NCI-H774 (cell line): ENCODE measurements at places on chromosomes 12 and 14.

GRCh38 chr14:29836395-29836794, 91.3 kb downstream of the PRKD1 start:
- no peak for DNase-seq

- DNase-seq: no peak
Observed at GRCh38 chr12:132606466-132606865, 3.9 kb downstream of the LRCOL1 start.

GRCh38 chr12:118456741-118457140, 80.4 kb downstream of the SUDS3 start:
- DNase-seq: no peak

DNA sequence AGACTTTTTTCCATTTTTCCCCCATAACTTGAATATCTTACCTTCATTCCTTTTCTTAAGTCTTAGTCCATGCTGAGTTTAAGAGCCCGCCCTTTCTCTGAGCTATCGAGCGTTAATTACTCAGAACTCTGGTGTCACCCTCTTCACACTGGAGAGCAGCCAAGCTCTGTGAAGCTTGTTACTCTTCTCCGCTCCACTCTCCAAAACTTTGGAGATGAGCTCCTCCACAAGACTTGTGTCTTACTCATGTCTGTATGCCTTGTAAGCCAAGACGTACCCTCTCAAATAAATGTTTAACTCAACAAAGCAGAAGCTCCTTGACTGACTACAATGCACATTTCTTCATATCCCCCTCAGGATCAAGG, 54.7 kb downstream of the DICER1 start:
- DNase-seq: no peak

- DNase-seq: no peak
Observed at GRCh38 chr12:22473212-22473611, 71.1 kb downstream of the C2CD5 start.

DNA sequence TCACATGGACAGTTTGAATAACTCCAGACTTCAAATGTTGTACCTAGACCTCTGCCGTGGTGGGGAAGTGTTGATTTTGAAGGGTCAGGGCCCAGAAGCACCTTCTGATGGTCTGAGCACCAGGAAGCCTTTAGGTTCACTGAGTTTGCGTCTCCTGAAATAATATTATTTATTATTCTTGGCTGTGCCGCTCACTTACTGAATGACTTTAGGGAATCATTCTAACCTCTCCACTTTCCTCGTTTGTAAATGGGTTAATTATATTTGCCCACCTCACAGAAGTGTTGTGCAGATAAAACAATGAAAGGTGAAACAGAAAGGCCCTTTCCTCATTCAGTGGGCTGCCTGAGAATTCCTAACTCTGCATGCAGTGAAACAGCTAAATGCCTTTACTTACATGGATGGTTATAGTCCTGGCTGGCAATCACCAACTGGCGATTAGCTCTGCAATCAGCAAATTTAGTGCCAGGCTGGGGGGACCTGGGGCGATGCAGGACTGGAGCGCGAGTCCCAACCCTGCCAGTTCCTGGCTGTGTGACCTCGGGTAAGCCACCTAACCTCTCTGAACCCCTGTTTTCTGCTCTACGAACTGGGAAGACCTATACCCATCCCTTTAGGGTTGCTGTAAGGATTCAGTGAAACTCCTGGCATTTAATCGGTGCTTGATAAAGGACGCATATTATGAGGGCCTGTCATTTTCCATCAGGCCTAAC, 57.5 kb downstream of the MAP1LC3B2 start:
- DNase-seq: no peak

DNA sequence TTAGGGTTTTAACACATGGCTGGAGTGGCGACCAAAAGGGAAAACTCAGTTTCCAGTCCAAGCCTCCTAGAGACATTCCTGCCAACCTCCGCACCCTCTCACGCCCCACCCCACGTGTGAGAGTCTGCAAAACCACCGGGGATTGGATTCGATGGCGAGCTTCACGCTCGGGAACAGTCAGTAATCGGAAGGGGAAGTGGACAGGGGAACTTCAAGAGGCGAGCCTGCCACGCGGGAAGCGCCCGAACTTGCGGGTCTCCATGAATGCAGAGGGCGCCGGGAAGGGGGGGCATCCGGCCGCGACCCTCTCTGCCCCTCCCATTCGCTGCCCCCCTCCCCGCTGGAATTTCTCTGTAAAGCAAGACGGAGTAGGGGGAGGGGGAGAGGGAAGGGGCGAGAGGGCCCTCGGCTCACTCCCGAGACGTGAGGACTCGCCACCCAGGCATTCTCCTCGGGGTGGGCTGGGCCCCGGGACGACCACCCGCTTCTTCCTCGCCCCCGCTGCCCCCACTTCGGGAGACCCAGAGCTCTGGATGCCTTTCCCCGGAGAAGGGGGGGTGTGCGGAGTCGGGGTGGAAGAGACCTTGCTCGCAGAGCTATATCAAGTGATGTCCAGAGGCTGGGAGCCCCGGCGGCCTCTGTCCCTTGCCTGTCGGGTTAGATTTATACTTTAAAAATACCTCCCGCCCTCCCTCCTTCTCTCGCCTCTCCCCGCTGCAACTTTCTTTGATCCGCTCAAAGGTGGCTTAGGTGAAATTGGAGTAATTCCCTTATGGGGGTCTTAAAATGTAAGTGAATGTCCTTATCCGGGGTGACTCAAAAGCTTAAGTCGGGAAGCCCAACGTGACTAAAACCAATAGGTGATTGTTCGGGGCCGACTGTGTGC, 2.5 kb upstream of the CCND2 start:
- no peak for DNase-seq

GRCh38 chr14:76863724-76864407, 37.7 kb downstream of the LRRC74A start:
- DNase-seq: no peak

GRCh38 chr12:93413064-93413463, 28.7 kb downstream of the UBE2N start:
- DNase-seq: no peak

- DNase-seq: no peak
Observed at GRCh38 chr14:23078692-23079116, 16.2 kb downstream of the ACIN1 start.

- DNase-seq: no peak
Observed at GRCh38 chr12:51345681-51346080, 798 bp downstream of the CELA1 start.

DNA sequence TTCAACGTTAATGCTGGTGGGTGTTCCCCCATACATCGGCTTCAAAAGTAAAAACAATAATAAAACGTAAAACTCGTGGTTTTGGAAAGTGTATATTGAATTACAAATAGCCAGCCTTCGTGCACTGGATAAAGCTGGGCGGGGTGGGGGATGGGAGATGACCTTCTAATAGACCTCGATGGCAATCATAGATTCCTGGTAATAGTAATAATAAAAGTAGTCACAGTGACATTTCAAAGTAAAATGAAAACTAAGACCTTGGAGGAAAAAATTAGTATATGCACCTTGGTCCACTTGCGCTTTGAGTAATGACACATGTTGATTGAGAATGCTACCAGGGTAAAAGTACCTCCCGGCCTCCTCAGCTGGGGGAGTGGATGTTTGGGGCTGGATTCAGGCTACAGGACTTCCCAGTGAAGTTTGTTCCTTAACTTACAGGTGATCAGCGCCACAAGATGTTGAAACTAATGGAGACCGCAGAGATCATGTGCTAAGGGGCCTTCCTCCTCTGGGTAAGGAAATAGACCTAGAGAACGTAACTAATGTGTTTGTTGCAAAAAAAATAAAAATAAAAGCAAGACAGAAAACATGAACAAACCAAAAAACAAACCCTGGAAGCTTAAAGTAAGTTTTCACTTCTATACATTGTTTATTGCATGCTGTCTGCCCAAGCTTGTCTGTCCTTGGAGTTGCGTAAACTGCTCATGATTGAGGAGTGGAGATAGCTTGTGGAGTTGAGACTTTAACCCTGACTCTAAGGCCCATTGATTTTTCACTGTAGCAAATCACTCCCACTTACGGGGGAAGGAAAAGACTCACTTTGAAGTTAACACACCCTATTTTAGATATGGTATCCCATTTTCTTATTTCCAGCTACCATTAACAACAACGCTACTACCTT, 907 bp upstream of the LRIG3 start:
- no peak for DNase-seq

GRCh38 chr12:65948320-65949008, 124.2 kb downstream of the HMGA2 start:
- no peak for DNase-seq

DNA sequence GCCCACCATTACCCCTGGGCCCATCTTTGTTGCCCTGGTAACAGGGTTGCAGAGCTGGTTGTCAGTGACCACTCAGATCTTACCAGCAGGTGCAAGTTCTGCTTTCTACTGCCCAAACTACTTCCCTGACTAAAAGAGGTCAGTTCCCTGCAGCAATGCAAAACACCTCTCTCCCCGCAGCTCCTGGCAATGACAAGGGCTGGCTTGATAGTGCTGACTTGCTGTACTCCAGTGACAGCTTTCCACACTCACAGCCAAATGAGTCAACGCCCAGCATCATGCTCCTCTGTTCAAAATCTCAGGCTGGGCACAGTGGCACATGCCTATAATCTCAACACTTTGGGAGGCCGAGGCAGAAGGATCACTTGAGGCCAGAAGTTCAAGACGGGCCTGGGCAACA, 90.6 kb downstream of the CIT start:
- no peak for DNase-seq

GRCh38 chr12:2641207-2641606, 153.6 kb upstream of the FKBP4 start:
- no peak for DNase-seq

DNA sequence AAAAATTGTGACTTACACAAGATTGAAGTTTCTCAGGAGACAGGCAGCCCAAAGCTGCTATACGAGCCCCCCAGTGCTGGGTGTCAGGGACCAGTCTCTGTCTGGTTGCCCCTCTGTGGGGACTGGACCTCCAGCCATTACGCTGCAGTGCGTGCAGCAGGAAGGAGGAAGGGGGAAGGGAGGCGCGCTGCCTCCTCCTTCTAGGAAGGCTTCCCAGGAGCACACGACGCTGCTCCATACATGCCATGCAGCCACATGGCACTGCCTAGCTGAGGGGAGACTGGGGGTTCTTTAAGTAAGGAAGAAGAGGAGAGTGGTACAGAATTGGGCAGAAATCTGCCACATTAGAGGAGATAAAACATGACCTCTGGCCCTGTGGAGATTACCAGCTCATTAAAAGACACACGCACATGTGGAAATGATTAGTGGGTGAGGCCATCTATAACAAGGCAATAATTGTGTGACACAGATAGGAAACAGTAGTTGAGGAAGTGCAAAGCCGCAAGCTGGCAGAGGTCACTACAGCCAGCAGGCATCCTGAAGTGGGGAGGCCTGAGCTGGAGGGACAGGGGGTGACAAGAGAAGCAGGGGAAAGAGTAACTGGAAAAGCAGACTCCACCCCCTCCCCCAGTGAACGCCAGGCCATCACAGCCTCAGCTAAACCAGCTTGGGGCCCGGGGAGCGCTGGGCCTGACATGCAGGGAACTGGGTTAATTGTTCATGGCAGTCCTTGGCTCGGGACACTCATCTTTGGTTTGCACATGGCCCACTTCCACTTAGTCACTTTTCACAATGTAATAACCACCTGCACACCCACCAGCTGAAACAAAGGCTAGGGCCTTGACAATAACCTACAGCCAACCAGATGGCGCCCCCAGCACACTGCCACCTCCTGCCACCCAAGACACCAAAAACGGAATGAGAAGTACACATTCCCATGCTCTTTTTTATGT, 39.6 kb downstream of the CCDC88C start:
- no peak for DNase-seq

- no peak for DNase-seq
Observed at GRCh38 chr12:69241438-69242092, 2.2 kb downstream of the CPSF6 start.

DNA sequence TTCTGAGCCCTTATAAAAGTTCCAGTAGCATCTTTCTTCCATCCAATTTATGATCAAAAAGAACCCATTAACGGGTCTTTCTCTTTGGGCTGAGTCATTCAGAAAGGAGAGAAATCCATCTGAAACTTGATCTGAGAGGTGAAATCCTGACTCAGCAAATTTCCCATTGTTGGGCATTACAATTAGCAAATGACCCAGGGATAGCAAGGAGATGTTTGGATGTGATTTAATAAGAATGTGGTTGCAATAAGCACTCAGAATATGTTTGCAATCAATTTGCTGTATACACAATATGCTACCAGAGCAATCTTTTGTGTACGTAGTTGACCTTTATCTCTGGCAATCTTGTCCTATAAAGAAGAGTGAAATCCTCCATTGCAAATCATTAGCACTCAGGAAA, 122.7 kb downstream of the CCDC60 start:
- DNase-seq: no peak

DNA sequence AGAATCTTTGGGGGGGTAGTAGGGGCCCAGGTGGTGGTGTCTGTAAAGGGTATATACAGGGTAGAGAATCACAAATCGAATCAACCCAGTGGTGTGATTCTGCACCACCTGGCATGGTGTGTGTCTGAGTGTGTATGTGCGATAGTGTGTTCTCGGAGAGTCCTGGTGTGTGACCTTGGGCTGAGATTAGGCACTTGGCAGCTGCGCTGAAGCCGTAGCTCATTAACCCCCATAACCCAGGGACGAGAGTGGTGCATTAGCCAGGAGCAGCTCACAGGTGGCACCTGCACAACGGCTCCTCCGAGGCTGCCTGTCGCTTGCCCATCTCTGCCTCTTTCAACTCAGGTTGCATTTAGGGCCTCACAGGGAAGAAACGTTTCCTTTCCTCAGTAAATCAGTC, 15.6 kb upstream of the TESC start:
- no peak for DNase-seq

- DNase-seq: no peak
Observed at GRCh38 chr14:66624336-66624937, 116.5 kb downstream of the GPHN start.

DNA sequence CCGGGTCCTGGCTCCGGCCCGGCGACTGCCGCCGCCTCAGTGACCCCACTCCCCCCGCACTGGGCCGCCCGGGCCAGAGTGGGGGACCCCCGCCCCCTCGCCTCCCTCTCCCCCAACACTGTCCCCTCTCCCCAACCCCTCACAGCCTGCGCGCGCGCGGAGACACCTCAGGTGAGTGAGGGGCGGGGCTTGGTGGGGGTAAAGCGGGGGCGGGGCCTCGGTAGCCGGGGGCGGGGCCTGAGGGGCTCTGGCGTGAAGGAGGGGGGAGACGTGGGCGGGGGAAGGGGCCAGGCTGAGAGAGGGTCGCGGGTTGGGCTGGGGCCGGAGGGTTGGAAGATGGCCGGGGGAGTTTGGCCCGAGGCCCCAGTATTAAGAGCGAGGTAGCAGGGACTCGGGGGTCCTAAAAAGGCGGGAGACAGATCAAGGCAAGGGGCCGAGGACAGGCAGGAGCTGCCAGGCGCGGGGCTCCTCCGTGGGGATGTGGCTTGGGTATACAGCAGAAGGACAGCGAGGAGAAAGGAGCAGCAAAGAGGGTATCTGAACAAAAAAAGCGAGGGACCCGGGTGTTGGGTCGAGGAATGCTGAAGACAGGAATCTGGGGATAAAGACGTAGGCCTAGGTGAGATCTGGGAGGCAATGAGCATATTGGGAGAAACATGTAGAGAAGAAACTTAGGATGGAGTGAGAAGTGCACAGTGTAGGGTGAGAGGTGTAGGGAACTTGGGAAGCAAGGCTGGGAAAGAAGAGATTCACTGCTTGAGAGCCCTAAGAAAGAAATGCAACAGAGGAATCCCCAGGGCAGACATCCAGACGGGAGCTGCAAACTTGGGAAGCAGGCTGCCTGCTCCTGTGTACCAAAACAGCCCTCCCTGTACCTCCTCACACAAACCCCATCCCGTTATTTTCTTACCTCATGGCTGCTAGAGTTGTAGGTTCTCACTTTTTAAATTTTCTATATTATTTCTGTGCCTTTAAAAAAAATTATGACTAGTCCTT, 10.8 kb downstream of the SUOX start:
- DNase-seq: peak; percentile 84

- no peak for DNase-seq
Observed at GRCh38 chr14:68794130-68794850, 1.4 kb upstream of the ZFP36L1 start.
